Activated T-helper 17 cell treated with anti-CD3 and anti-CD28 coated beads, Interleukin-2, amount 50 U/mL, for 72 hours (primary cell): ENCODE measurements at places on chromosomes 7 and 10.

DNA sequence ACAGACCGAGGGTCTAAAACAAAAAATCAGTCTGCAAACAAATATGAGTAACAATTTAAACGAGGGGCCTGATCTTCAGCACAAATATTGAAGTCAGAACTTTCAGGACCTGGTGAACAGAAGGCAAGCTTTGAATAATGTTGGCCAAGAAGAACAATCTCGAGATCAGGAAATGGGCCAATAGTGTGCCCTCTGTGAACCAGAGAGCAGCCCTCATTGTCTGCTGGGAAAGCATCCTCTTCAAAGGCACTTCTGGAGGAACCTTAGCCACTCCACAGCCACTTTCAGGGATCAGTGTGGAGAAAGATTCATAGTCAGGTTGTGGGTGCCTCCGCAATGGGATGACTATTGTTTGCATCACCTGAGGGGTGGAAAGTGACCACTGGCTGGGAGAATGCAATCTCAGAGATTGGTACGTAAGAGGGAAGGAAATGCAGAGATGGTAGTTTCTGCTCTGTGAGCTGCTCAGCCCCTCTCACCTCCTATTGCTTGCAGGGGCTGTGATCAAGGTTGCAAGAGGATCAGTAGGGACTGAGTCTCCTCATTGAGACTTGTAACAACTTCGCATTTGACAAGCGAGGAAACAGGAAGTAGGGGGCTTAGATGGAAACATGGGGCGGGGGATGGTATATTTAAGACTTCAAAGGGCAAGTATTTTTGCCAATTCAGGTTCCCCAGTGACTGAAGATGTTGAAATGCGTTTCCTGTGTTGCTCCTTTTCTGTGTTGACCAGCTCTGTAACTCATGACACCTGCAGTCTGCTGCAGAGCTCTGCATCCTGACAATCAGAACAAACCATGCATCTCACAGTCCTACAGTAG, 28.4 kb upstream of the IFRD1 start:
- ATAC-seq, result no peak

- no peak for ATAC-seq
Measured at GRCh38 chr10:13201132-13201531, 33.0 kb downstream of the UCMA start.

DNA sequence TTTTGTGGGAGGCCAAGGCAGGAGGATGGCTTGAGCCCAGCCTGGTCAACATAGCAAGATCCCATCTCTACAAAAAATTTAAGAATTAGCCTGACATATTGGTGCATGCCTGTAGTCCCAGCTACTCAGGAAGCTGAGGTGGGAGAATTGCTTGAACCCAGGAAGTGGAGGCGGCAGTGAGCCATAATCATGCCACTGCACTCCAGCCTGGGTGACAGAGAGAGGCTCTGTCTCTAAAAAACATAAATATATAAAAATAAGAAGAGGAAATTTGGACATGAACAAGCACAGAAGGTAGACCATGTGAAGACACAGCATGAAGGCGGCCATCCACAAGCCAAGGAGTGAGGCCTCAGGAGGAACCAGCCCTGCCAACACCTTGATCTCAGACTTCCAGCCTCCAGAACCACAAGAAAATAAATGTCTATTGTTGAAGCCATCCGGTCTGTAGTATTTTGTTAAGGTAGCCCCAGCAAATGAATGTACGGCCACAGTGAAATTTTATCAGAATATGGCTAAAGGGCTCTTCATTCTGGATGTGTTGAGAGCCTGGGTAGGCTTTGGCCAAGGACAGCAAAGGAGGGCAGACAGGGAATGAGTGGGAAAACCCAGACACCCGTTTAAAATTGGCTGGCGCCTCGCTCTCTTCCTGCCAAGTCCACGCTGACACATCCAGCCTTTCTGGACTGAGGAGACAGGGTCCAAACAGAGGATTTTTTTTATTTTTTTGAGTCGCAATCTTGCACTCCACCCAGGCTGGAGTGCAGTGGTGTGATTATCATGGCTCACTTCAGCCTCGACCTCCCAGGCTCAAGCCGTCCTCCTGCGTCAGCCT, 12.9 kb upstream of the GRID2IP start:
- ATAC-seq, result no peak

GRCh38 chr10:89029785-89030437, 39.3 kb downstream of the FAS start:
- peak; percentile 55 for ATAC-seq

GRCh38 chr10:133467286-133467911, 13.7 kb downstream of the SCART1 start:
- no peak for ATAC-seq

DNA sequence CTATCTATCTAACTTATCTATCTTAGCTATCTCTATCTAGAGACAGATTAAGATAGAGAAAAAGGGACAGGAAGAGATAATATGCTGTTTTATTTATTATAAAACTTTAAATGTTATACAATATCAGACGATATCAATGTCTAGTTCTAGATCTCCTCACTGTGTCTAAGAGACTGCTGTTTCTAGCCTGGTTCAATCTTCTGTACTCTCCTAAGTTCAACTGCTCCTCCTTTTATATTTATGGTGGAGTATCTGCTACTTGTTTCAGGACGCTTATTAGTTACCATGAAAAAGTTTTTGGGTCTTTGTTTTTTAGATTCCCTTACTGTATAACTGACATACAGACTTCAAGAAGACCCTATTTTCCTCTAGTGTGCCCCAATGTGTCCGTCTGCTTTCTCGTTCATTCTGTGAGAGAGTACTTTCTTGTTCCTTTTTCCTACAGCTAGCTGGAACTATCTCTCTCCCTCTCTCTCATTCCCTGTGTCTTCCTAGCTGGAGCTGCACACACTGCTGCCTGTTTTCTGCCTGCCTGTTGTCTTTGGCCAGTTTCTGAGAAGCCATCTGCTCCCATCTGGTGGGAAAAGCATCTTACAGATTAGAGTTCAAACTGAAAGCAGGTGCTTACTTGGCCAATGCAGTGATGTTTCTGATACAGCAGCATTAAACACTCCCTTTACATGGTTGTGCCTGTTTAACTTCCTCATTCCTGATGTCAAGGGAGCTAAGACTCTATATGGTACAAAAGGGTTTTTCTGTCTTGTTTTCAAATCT, 49.4 kb upstream of the ARL4A start:
- ATAC-seq, result peak; percentile 50

GRCh38 chr7:111370002-111370401, 192.3 kb downstream of the IMMP2L start:
- ATAC-seq, result no peak

GRCh38 chr7:127047521-127047920, 205.2 kb downstream of the GRM8 start:
- ATAC-seq, result no peak

- ATAC-seq, result no peak
Measured at GRCh38 chr7:48901966-48902365, 22.4 kb upstream of the CDC14C start.

DNA sequence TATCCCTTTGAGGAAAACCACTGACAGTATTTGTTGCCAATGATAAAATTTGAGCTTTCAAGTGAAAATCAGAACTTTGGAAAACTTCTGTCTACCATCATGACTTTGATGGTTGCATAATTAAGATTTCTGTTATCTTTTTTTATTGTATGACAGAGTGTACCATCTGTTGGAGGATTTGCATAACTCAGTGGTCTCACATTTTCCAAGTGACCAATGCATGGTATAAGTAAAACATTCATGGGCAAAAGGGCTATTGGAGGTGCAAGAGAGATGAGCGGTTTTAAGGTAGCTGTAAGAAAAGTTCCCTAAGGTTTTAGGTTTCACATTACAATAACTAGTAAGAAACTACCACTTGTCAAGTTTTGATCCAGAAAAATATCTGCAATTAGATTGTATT, 625.3 kb downstream of the PARD3 start:
- no peak for ATAC-seq

DNA sequence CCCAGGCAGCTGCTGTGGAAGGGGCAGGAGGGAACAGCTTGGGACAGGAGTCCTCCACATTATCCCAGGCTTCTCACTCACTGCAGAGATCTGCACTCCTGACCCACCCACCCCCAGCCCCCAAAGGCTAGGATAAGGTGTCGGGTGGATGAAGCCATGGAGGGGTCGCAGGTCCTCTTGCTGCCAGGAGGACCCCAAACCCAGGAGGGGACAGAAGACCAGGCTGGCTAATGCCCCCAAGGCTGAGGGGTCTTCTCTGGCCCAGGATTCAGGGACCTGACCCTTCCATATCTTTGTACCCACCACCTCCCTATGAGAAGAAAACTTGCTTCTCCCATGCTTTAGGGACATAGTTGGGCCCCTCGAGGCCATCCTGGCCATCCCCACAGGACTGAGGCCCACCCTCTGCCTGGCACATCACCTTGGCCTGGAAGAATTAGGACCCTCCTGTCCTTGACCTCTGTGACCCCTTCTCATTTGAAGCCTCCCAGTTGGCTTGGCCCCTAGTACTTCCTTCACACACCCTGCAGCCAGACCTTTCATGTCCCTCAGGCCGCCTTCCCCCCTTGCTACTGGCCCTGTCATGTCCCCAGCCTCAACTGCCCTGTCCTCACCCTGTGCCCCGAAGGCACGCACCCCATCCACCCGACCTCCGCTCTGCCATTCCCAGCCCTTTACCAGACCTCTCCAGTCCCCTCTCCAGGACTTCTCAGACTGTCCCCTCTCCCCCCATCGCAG, 21.6 kb downstream of the KCNH2 start:
- ATAC-seq, result no peak

- ATAC-seq, result no peak
Measured at GRCh38 chr10:90890347-90890746, 18.6 kb downstream of the RPP30 start.

GRCh38 chr7:16260236-16260728, 161.1 kb downstream of the CRPPA start:
- peak; percentile 34 for ATAC-seq

- ATAC-seq, result no peak
Measured at GRCh38 chr7:19097165-19098055, 20.0 kb downstream of the TWIST1 start.
